Astrocyte of the cerebellum (primary cell): ENCODE measurements at places on chromosomes 12 and 14.

- peak; percentile 42 for DNase-seq
Measured at GRCh38 chr12:10153271-10154144, 18.4 kb downstream of the OLR1 start.

DNA sequence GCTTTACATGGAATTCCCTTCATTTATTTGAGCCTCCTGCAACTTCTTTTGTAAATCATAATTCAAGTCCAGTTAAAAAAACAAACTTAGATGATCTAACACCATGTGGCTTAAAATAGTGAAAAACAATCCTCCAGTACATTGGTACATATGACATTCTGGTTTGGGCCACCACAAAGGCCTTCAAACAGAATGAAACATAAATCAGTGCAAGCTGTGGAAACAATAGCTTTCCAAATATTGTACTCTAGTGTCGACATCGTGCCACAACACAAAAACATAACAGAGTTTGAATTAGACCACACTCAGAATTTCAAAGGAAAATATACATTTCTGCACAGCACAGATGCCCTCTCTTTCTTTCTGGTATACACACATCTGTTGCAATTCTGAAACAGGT lies 751.3 kb downstream of the SLC6A15 start:
- DNase-seq: no peak

GRCh38 chr12:31297572-31298514 lies 28.1 kb downstream of the SINHCAF start:
- DNase-seq: no peak

DNA sequence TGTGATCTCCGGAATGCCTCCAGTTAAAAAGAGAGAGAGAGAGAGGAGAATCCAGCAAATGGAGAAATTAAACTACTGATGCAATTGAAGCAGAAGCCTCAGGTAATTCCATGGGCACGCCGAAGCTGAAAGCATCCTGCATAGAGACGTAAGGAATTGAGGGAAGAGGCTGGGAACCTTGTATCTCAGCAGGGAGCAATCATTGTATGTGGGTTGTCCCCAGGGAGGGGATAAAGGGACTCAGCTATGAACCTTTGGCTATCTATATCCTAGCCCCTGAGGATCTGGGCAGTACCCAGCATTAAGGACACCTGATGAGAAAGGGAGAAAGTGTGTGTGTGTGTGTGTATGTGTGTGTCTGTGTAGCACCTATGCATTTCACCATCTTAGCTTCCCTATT lies 95.8 kb upstream of the ATXN7L3B start:
- DNase-seq: no peak

GRCh38 chr14:76391981-76392690 lies 16.2 kb downstream of the ESRRB start:
- no peak for DNase-seq

DNA sequence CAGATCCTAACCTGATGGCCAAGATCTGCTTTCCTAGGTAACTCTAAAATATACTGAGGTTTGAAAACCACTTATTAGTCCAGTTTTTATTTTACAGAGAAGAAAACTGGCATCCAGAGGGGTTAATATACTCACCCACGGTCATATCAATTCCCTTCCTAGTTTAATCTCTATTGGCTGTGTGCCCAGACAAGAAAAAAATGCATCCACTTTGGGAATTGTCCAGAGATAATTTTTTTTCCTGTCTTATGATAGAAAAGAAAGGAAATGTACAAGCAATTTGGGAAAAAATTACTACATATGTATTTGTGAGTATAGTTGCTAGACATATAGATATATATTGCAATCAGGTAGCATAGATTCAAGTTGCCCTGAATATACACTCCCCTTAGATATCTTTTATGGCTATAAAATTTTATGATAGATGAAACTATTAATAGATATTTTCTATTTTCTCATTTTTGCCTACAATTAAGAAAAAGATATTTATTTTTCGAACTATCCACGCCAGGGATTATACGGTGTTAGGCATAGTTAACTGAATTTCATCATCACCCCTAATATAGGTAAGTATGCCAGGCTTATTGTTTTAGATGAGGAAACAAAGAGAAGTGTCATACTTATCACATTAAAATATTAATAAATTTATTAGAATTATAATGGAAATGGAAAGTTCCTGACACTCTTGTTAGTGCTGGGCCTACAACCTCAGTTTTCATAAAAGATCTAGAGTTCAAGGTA lies 100.5 kb upstream of the SLC38A2 start:
- DNase-seq: no peak
